Fibroblast of skin of right quadriceps (primary cell): ENCODE measurements at places on chromosomes 7 and 10.

- peak; percentile 38 for DNase-seq
Measured at GRCh38 chr10:88401671-88402347, 181.3 kb downstream of the RNLS start.

- peak; percentile 98 for DNase-seq
Measured at GRCh38 chr10:33005322-33006301, 47.6 kb upstream of the ITGB1 start.

DNA sequence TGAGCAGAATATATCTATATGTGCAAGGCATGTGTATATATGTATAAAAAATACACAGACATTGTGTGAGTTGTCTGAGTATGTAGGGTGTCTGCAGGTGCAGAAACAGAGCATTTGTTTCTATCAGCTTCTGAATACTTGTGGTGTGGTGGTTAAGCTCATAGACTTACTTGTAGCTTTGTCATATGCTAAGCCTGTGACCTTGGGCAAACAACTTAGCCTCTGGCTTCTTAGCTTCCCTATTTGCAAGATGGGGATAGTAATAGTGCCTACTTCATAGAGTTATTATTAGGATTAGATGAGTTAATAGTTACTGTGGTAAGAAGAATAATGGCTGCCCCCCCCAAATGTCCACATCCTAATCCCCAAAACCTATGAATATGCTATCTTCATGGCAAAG, 28.2 kb upstream of the PAX2 start:
- DNase-seq = no peak

DNA sequence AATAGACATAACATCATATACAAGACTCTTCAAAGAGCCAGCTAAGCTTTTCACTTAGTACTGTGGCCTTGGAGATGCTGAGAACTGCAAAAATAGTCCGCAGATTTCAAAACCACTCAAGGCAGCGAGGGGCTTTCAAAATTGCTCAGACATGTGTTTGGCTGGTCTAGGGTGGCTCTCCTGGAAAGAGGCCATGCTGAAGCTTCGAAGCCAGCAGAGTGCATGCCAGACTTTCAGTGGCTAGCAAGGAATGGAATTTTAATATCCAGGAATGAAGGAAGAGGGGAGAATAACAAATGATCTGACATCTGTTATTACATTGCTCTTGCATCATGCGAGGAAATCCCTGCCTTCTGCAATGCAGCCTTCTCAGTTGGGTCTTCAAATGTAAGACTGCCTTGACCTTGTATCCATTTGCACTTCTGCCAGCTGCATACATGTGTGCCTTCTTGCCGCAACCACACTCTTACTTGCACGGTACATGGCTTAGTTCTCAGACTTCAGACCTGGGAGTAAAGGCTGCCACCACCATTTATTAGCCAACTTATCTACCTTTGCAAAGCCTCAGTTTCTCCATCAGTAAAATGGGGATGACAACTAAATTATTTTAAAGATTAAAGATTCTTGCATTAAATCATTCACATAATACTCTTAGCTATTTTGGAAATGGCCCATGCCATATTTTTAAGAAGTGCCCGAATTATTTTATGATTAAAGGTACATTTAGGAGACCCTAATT, 55.9 kb downstream of the ITIH5 start:
- DNase-seq = peak; percentile 91

- DNase-seq = peak; percentile 59
Measured at GRCh38 chr10:22335173-22335933, 9.9 kb upstream of the SPAG6 start.

DNA sequence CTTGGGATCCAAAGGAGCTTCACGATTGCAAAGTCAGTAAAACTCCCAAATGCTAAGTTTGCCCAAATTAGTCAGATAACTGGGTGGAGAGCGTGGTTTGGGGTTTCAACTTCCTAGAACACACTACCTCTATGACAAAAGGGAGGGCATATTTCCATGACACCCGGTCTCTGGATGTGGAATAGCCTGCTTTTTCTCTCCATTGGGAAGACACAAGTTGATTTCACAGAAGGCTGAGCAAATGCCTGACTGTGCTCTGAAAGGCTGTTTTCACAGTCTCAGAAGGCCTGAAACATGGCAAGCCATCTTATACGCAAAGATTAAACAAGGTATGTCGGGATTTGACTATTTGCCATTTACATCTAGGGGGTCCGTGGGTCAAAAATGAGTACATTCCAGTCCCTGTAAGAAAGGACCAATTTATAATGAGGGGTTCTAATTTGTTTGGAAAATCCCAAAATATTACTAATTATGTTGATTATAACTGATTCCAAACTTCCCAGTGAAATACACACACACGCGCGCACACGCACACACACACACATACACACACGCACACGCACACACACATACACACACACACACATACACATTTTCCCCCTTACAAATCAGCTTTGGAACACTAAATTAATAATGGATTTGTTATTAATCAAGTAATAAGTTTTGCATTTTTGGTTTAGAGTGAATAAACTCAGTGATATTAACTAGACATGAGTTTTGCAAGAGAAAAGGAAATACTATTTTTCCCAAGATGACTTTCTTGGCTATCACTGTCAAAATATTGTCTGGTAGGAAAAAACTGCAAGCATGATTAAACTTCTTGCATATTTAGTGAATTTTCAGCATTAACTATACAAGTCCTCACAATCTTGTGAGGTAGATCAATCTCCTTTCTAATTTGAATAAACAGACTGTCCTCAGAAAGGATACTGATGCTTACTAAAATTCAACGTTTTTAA, 105.0 kb downstream of the PRTFDC1 start:
- no peak for DNase-seq

- DNase-seq = no peak
Measured at GRCh38 chr10:70812814-70813213, 2.9 kb upstream of the SGPL1 start.

GRCh38 chr10:11535346-11535959, 76.0 kb downstream of the USP6NL start:
- no peak for DNase-seq

DNA sequence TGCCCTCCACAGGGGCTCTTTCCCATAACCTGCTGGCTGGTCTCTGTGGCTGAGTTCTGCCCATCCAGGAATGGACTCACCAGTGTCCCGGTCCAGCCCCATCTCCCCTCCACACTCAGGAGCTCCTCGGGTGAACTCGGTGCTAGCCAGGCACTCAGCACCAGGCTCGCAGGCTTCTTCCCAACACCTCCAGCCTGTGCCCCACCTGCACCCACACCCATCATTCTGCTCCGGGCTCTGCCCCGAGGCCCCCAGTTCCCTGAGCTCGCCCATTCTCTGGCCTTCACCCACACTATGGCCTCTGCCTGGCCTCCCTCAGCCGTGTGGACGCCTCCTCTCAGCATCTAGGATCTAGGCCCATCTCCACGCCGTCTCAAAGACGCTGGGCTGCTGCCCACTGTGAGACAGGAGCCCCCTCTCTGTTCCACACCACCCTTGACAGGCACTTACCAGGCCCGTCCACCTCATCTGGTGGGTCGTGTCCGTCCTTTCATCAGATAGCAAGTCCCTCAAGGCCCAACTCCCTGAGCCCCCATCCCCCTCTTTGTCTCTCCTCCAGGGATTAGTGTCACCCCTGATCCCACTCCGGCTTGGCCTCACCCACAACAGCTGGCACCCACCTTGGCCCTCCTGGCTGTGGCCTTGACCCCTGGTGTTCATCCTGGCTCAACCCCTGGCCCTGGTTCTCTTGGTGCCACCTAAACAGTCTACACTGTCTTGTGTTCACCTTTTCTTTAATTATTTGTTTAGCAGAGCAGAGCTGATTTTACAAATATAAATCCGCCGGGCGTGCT, 76.0 kb upstream of the FAM20C start:
- DNase-seq = no peak

DNA sequence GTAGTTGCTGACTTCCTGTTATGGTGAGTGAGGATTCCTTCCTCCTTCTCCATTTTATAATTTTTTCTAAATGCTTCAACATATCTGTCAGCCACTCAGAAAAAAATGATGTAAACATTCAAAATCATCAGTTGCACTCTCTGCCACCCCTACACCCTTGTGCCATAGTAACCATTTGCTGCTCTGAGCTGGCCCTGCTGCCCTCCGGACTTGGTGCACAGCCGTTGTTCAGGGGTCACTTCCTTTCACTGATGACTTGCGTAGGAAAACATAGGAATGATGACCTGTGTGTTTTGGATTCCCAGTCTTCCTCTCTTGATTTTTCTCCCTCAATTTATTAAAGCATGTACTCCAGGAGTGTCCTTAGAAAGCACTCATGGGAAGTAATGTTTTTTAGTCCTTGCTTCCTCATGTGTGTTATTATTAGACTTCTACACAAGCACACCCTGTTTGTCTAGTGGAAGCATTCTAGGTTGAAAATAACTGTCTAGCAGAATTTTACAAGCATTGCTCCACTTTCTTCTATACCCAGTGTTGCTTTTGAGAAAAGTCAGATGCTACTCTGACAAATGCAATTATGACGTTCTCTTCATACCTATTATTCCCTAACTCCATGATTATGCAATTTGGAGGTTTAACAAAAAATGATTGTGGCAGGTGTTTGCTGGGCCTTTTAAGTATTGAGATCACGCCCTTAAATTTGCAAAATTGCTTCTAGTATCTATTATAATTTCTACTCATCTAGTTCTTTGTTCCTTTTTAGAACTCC, 62.6 kb upstream of the MTPN start:
- DNase-seq = no peak

DNA sequence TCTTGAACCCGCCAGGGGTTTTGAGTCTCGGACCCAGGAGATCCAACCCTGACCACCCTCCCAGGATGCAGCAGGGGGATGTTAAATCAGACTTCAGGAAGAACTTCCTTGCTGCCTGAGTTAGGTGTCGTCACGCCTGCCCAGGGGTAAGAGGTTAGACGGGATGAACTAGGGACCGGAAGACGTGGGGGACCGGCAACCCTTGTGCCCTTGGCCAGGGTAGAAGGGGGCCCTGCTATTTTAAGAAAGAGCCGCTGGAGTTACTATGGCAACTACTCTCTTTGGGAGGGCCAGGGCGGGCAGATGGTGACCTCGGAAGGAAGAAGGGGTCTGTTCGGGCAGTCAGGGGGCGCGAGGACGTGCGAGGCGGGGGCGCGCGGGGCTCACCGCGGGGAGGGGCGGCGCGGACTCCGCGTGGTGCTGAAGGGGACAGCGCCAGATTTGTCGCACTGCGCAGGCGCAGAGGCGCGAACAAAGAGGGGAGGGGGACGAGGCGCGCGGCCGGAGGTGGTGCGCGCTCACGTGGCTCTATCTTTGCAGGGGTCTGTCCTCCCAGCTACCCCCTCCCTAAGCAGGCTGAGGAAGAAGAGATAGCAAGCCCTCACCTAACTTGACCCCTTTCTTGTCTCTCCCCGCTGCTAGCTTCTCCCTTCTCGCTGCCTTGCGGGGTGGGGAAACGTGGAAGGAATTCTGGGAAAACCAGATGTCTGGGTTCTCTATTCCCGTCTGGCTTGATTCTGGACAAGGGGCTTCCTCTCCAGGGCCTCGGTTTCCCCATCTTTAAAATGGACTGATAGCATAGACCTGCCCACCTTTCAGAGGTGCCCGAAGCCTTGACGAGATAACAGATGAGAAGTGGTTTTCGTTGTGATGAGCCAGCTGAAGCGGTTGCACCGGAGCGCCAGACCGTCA, 940 bp upstream of the PSD start:
- DNase-seq = no peak

DNA sequence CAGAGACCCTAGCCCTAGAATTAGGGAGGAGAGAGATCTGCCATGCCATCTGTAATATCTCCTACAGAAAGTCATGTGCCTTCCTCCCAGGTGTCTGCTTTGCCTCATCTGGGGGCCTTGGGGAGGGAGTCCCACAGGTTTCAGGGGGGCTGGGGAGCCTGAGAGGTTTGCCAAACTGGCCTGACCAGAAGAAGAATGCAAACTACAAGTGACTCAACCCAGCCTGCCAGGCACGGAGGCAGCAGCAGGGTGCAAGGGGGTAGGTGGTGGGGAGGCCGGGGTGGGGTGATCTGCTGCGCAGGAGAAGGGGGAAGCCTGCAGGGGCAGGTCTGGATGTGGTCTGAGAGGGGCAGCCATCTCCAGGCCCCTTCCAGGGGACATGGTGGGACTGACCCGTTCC, 9.6 kb upstream of the TRIM8 start:
- no peak for DNase-seq

GRCh38 chr7:140019606-140020005, 43.1 kb downstream of the PARP12 start:
- no peak for DNase-seq

DNA sequence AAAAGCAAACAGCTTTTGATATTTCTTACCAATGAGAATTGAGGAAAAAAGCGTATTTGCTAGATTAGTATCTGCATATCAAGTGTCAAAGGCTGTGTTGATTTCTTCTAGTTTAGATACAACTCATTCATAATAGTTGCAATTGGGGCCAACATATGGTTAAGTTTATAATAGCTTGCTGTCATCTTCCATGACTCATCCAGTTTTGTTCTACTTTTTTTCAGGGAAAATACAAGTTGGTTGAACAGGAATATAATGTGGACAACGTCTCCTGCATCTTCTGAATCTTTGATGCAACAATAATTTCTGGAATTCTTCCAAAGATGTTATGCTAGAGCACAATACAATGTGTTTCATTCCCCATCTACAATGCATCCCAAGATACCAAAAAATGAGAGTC, 182.0 kb downstream of the THSD7A start:
- peak; percentile 30 for DNase-seq

DNA sequence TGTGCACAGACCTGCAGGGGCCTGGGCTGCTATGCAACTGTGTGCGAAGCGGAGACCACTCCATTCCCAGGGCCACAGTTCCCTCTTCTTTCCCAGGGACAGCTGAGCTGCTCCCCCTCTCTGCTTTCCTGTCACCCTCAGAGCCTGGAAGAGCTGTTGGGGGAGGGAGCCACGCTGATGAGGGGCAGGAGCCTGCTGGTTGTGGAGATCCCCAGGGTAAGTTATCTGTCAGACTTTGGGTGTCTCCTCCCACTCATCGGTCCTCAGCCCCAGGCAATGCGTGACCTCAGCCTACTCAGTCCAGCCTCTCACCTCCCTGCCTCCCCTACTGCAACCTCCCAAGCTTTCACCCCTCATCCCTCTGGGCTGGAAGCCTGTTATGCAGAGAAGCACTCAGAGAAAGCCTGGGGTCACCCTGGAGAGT, 53.5 kb downstream of the ZNF467 start:
- DNase-seq = no peak

DNA sequence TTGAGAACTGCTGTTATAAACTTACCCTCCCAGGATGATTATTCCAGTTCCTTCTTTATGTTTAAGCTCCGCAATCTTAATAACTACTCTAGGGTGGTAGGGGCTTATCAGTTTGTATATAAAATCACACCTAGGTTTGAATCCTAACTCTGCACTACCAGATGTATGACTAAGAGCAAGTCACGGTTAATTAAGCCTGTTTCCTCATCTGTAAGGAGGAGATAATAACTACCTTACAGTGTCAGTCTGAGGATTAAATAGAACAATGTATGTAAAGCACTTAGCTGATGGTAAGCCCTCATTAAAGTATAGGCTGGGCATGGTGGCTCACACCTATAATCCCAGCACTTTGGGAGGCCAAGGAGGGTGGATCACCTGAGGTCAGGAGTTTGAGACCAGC, 9.2 kb downstream of the DNA2 start:
- DNase-seq = no peak
